Tibial nerve (tissue), 4 donors: ENCODE measurements at places on chromosomes 4 and X. TPM values are rescaled to one million over a fixed set of nuclear protein-coding genes. Genes with fewer than 3 reads are reported as not detected.

SHOX gene
- not detected for total RNA-seq

HELT gene
- total RNA-seq: not detected

DNA sequence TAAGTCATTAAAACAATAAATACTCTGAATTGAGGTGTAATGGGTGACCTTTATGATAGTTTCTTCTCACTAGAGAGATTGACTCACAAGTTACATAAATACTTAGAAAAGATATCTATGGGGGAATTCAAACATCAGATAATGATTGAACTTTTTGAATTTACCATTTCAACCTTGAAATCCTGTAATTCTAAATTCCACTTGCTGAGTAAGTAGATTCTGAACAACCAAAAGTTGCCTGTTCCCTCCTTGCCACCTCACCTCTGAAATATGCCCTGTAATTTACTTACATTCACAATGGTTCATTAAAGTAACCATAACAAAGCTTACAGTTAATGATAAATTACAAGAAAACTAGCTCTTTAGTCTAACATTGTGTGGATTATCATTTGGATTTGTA, 43.3 kb upstream of the SLC39A8 start:
- H3K27me3 ChIP-seq: no peaks in the 10 kb centered on the region
- H3K4me3 ChIP-seq: no peak overlapping the region
- H3K27ac ChIP-seq: no peak overlapping the region
- H3K36me3 ChIP-seq: no peaks in the 10 kb centered on the region
- no peak for DNase-seq

GRCh38 chr4:26299254-26299882, 21.4 kb upstream of the RBPJ start:
- H3K4me1 ChIP-seq: peaks cover 6% of the 10 kb centered on the region
- DNase-seq: no peak
- no peaks in the 10 kb centered on the region for H3K27me3 ChIP-seq
- H3K27ac ChIP-seq: no peak overlapping the region
- H3K4me3 ChIP-seq: no peak overlapping the region

DNA sequence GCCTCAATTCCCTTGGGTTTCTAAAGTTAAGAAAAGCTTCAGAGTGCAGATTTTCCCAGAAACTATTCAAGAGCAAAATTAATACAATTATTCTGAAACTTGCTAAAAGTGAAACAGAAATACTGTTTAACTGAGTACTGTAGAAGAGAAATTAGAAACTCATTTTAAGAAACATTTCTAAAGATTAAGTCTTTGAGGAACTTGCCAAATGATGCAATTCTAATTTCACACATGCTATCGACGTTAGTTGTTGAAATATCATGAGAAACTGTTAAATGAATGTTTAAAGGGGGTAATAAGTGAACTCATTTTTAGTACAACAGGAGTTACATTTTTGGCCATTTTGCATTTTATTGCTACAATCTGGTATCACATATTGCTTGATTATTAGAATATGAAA, 125.3 kb upstream of the MAOA start:
- no peak overlapping the region for H3K27ac ChIP-seq
- H3K4me3 ChIP-seq: no peak overlapping the region
- H3K36me3 ChIP-seq: no peaks in the 10 kb centered on the region
